ENCODE measurements at places on chromosomes 2 and 18.
A peak's percentile ranks its signal among the peaks of the same experiment; 100 is the strongest.

GRCh38 chr2:49359721-49360406 lies 205.5 kb upstream of the FSHR start:
- DNase-seq = peak; percentile 0

- no peak for DNase-seq
These were observed 298.3 kb downstream of the ICOS start for GRCh38 chr2:204234879-204235278.

- DNase-seq = no peak
These were observed 121.4 kb upstream of the TTC27 start for GRCh38 chr2:32506446-32506845.

GRCh38 chr2:109454765-109455394 lies 158.9 kb downstream of the SEPTIN10 start:
- DNase-seq = no peak

- no peak for DNase-seq
These were observed 49.8 kb upstream of the SLC1A4 start for GRCh38 chr2:64939332-64939917.

- no peak for DNase-seq
These were observed 26.7 kb upstream of the TGFA start for GRCh38 chr2:70580352-70580751.

All from NCI-H69 (cell line).